ENCODE measurements at places on chromosomes 4 and X.

GRCh38 chrX:88604433-88605221, 142.4 kb upstream of the CPXCR1 start:
- DNase-seq = no peak

GRCh38 chrX:44997888-44998287, 124.9 kb downstream of the KDM6A start:
- DNase-seq = no peak

- no peak for DNase-seq
Measured at GRCh38 chr4:17310269-17310652, 201.6 kb downstream of the QDPR start.

DNA sequence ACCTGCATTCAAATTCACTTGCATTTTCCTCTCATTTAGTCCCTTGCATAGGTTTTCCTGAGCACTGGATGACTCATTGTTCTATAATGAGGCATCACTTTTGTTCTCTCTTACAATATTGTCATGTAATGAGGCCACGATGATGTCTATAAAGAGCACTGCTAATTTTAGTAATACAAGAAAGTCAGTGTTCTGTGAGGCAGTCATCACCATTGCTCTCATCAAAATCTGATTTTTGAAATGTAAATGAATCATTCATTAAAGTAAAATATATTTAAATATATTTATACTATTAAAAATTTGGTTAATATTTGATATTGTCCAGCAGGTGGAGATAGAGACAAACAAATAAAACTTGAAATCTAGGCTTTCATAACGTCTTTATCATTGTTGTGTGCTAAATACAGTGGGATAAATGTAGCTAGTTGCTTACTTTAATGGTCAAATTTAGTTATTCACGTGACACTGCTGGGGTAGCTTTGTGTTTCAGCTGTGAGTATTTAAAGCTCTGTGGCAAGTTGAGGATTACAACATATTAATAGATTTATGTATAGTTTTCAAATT, 15.4 kb downstream of the HMGB2 start:
- DNase-seq = no peak

DNA sequence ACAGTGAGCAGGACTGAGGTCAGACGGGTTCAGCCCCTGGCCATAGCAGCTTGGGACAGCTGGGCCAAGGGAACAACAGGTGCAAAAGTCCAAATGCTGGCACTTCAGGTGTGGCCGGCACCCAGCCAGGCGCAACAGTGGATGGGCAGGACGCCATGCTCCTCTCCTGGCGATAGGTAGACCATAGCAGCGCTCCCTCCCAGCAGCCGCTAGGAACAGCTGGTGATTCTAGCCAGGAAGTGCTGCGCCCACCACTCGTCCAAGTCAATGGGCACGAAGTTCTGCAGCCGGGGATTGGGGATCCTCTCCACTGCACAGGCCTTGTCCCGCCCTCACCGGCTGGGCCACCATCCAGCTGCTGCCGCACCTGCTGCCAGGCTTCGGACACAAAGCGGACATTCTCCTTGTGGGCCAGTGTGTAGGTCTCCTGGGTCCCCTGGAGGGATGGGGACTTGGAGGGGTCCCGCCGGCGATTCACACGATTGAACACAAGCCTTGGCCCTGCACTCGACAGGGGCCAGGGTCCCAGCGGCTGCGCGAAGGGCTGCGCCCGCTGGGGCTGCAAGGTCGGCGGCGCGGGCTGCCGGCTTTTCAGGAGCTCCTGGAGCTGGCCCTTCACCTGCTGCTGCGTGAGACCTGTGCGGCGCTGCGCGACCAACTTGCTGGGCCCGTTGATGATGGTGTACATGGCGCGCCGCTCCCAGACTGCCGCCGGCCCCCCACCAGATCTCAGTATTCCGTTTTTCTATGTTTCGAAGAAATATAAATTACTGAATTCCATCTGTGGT, 227.5 kb upstream of the STK26 start:
- no peak for DNase-seq

- peak; percentile 26 for DNase-seq
Measured at GRCh38 chrX:139826065-139827044, 106.5 kb downstream of the ATP11C start.

DNA sequence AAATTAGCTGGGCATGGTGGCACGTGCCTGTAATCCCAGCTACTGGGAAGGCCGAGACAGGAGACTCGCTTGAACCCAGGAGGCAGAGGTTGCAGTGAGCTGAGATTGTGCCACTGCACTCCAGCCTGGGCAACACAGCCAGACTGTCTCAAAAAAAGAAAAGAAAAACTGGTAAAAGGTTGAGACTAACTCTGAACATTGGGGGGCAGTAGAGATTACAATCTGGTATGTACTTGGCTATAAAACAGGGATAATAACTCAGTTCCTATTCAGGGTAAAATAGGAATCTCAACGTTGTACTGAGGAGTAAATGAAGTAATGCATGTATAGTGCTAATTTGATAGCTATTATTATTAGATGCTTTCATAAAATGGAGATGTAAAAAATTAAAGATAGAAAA, 12.5 kb upstream of the KLF8 start:
- no peak for DNase-seq

- no peak for DNase-seq
Measured at GRCh38 chr4:7659429-7660175, 224.9 kb upstream of the PSAPL1 start.

DNA sequence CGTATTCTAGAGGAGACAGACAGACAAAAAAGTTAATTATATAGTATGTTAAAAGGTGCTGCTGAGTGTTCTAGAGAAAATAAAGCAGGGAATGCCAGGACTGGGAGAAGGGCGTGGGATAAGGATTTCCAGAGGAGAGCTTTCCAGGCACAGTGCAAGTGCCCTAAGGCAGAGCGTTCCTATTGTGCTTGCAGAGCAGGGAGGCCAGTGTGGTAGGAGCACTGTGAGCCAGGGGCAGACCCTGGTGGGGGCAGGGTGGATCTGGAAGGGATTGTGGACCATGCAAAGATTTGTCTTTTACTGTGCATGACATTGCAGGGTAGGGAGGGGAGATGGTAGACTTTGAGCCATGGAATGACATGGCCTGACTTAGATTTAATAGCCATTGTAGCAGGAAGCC, 25.8 kb downstream of the EXOC1 start:
- DNase-seq = no peak

DNA sequence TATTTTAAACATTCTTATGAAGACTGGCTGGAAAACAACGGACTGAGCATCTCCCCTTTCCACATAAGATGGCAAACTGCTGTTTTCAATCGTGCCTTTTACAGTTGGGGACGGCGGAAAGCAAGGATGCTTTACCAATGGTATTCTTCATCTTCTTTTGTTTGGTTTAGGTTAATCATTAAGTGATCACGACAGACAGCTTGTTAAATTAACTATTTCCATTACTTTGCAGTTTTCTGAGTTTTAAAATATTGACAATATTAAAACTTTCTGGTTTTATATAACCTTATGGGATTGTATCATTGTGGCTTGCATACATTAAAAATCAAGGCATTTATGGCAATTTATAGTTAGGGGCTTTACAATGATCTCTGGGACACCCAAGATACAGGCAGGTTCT, 3.8 kb downstream of the MBTPS2 start:
- no peak for DNase-seq

GRCh38 chr4:17762726-17763125, 18.7 kb downstream of the FAM184B start:
- no peak for DNase-seq

DNA sequence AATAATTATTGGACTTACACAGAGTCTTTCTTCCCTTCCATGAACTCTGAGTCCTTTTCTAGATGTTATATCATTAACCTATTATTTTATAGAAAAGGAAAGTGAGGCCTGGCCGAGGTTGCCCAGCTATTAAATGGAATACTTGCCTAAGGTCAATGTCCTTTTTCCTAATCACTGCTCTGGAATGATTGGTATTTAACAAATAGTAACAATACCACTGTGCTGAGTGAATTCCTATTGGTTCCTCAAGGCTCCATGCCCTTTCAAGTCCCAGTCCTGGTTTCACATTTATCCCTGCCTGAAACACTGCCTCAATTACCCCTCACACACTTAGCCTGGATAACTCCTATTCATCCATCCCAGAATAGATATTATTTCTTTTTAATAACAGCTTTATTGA, 6.2 kb downstream of the TCEAL9 start:
- no peak for DNase-seq

DNA sequence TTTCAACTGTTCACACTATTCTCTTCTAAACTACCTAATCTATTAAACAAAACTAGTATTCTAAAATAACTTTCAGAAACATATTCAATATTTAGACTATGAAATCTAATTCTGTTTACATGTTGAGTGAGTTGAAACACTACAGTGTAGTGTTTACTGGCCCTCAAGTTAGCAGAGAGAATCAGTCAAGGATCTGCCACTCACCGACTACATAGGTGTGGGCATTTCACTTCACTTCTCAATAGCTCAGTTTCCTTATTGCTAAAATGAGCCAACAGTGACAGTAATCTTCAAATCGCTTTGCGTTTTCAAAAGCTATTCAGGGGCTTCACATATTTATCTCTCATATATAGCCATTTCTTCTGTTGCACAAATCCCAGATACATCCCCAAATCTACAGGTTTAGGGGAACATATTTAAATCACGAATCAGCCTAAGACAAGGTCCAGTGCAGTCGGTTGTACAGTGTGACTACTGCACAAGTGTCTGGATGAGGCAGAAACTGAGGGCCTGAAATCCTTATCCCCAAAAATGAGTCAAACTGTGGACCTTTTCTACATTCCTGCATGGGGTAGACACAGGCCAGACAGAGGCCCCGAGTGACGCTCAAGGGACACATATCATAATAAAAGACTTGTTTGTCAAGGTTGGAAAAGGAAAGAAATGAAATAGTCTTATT, 129.8 kb downstream of the PPP3CA start:
- DNase-seq = no peak

DNA sequence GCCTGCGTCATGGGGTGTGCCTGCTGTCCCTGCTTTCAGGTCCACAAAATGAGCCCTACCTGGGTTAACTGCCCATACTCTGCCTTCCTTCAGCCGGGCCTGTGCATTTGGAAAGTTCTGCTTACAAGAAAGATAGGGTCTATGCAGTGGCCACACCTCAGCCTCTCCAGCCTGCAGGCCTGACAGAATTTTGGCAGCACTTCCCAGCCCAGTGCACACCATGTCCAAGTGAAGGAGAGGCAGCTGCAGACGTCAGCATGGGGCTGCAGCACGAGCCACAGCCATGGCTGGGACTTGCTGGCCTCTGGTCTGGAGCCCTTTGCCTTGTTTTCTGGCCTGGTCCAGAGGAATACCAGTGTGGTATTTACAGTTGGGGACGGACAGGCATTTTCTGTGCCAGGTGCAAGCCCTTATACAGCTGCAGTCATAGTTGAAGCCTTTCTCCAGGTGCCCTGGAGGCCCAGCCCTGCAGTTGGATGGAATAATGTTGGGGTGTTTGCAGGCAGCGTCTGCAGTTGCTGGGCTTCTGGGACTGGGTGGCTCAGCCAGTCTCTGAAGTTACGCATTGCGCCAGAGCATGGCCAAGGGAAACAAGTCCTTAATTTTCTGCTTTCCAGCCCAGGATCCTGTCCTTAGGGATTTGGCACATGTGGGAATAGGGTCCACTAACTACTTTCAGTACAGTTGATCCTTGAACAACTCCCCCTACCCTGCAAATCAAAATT, 26.2 kb downstream of the JADE1 start:
- DNase-seq = peak; percentile 93

GRCh38 chr4:38668203-38668971, 4.4 kb downstream of the KLF3 start:
- DNase-seq = no peak

- no peak for DNase-seq
Measured at GRCh38 chr4:99657798-99658197, at the start of gene C4orf54. C4orf54 (minus strand) TSS chr4:99657828; CDS start chr4:99654648, 3,180 bp downstream.

DNA sequence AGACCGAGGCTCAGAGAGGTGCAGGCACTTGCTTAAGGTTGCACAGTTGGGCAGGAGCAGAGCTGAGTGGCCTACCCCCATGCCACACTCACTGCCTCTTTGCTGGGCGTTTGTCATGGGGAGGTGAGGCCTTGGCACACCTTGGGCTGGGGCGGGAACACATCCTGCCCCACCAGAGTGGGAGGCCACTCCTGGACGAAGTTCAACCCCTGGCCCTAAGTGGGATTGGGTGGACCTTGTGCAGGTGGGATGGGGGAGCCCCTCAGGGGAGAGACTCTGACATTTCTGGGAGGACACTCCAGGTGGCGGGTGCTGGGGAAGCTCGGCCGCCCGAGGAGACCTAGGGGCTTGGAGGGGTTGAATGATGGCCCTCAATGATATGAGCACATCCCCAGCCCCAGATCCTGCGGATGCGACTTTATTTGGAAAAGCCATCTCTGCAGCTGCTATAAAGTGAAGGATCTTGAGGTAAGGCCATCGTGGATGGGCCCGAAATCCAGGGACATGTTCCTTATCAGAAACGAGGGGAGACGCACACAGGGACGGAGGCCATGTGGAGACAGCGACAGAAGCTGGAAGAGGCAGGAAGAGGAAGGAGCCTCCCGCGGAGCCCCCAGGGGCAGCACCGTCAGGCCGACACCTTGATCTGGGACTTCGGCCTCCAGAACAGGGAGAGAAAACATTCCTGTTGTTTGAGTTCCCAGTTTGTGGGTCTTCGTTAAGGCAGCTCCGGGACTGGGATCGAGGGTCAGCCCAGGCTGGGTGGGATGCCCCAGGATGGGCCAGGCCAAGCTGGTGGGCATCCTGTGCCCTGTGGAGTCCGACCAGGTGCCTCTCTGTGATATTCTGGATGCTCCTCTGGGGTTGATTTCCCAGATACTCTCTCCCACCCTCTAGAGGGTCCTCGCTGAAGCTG, 111.6 kb upstream of the LRPAP1 start:
- DNase-seq = no peak

DNA sequence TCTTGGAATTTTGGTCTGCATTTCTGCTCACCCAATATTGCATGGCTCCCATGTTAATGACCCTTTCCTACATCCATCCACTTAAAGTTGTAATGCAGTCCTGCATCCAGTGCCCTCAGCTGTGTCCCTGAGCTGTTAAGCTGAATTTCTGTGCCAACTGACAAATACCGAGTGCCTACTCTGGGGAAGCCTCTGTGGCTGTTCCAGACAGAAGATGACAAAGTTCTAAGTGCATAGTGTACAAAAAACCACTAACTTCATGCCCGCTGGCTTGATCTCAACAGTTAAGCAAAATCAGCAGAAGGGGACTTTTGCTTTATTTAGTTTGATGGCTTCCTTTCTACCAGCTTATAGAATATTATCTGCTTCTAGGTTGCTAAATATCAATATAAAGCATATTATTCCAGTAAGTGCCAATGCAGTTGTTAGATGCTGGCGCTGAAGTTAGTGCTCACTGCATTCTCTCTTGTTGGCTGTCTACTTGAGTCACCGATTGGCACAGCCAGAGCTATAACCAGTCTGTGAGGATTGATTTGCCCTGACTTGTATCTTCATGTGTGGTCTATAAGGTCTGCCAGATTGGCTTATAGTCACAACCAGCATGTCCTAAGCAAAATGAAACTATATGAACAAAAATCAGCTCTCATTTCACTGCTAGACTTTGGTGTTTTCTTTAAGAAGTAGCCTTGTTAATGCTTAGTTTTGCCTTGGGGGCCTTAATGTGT, 98.9 kb downstream of the KLHL8 start:
- DNase-seq = peak; percentile 68

Data from thyroid gland (tissue), 4 donors.